ENCODE measurements at places on chromosomes 1 and 21.

DNA sequence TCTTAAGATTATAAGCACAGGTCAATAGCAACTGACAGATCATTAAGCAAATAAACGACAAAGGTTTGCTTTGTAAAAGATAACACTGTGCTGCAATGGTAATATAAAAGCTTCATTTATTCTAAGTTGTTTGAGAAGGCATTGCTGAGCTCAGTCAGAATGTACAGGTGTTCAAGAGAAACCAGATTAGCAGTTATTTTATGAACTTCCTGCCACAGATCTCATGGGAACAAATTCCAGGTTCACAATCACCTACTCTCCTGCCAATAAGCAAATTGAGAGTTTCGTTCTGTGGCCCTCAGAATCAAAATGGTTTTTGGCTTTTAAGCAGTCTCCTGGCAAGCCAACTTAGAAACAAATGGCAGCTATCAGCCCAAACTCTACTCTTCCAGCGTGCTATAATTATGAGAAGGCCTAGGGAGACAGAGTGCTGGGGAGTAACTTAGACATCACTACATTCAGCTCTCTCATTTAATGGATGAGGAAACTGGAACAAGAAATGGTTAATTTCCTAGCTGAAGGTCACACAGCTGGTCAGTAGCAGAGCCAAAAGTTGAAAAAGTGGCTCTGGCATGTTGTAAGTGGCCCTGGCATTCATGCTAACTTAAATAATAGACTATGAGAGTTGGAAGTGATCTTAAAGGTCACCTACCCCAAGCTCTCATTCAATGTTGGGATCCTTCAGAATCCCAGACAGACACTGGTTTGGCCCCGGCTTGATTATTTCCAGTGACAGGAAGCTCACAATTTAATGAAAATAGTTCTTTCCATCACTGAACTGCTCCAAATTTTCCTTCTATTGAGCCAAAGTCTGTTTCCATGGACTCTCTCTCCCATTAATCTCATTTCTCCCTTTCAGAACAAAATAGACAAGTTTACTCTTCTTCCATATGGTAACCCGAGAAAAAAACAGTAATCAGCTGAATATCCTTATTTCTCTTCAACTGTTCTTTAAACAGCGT is 82.6 kb upstream of the EDEM3 start:
- no peak for DNase-seq

GRCh38 chr21:25298512-25299491 is 308.5 kb downstream of the MRPL39 start:
- DNase-seq: no peak

GRCh38 chr1:215900684-215901083 is 333.6 kb downstream of the KCTD3 start:
- no peak for DNase-seq

GRCh38 chr1:110150330-110151174 is at the start of gene SLC6A17:
Gene SLC6A17 (plus strand): TSS chr1:110150494. CDS start chr1:110166930, 16,436 bp downstream.
- DNase-seq: no peak

DNA sequence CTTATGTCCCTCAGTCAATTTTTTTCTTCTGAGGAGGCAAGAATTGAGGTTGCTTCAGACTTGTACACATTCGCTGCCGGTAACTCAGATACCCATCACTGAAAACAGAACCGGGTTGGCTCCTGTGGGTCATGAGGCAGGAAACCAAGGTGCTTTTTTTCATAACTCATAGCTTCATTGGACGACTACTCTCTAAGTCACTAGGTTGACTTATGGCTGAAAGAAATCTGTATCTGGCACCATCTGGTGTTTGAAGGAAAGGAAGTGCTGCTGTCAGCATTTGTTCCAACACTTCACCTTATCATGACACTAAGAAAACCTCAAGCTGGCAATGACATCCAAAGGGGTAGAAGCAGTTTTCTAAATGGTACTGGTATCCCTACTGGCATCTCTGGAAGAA is 82.3 kb downstream of the TBX19 start:
- peak; percentile 8 for DNase-seq

DNA sequence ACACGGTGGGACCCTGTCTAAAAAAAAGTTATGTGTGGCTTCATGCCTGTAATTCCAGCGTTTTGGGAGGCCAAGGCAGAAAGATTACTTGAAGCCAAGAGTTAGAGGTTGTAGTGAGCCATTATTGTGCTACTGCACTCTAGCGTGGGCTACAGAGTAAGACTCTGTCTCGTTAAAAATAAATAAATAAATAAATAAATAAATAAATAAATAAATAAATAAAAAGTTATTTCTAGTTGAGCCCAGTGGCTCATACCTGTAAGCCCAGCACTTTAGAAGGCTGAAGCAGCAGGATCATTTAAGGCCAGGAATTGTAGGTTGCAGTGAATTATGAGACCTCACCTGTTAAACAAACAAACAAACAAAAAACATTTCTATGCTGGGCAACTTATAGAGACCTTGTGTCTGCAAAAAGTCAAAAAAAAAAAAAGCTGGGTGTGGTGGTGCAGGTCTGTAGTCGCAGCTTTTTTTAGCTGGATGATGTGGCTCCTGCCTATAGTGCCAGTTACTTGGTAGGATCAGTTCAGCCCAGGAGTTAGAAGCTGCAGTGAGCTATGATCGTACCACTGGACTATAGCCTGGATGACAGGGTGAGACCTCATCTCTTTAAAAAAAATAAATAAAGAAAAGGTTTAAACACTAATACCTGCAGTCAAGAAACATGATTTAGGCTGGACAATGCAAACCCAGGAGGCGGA is 25.6 kb downstream of the GON4L start:
- DNase-seq: no peak

- DNase-seq: no peak
These were observed 49.1 kb upstream of the IFNLR1 start for GRCh38 chr1:24235921-24236788.

GRCh38 chr1:226223786-226224244 is 351 bp downstream of the MIXL1 start:
- DNase-seq: no peak

GRCh38 chr1:246215510-246215903 is 291.6 kb downstream of the SMYD3 start:
- no peak for DNase-seq

DNA sequence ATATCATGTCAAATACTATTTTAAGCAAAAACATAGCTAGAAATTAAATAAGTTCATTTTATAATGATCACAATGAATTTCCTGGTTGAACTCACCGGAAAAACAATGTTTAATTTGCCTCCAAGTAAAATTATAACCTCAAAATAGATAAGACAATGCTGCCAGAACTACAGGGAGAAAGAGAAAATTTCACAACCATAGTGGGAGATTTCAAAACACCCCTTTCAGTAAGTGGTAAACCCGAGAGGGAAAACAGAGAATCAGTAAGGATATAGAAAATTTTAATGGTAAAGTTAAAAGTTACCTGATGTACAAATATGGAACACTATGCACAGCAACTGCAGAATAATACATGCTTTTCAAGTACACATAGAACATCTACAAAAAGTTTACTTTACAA is 43.2 kb upstream of the PLA2G4A start:
- no peak for DNase-seq

DNA sequence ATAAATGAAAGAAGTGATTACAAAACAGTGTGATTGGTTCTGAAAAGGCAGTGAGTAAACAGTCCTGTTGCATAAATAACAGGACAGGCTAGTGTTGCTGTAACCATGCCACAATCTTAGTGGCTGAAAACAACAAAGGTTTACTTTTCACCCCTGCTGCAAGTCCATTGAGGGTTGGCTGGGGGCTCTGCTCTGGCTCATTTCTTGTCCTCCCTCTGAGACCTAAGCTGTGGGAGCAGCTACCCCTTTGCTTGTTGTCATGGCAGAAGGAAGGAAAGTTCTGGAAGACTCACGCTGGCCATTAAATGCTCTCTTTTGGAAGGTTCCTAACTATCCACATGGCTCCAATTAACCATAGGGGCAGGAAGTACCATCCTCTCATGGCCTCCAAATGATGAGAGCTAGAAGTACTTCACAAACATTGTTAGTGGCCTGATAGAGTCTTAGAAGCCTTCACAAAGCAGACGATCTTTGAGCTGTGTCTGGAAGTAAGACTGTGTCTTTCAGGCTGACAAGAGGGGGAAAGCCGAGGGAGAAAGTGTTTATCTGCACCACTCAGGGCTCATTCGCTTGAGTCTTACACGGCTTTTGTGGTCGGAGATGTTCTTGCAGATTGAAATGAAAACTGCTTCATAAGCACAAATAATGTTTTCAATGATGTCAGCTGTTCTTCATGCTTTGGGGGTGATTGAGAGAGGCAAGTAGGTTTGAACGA is 11.9 kb downstream of the RCSD1 start:
- no peak for DNase-seq

- no peak for DNase-seq
These were observed 977 bp downstream of the LCA5L start for GRCh38 chr21:39444421-39445180.

DNA sequence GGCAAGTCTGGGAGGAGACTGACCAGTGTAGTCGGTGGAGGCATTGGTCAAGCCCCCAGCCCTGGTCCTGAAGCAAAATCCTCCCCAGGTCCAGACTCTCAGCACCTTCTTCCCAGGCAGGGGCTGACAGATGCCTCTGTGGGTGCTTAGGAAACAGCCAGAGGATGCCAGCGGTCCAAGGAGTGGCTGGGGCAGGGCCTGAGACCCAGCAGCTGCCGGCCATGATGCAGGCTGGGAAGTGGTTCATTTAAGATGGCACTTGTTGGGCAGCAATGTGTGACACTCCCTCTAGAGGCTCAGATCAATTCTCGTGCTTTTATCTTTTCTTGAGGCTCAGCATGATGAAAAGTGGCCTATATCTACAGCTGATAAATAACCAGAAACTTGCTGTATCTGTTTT is 165.0 kb upstream of the VAMP3 start:
- no peak for DNase-seq

DNA sequence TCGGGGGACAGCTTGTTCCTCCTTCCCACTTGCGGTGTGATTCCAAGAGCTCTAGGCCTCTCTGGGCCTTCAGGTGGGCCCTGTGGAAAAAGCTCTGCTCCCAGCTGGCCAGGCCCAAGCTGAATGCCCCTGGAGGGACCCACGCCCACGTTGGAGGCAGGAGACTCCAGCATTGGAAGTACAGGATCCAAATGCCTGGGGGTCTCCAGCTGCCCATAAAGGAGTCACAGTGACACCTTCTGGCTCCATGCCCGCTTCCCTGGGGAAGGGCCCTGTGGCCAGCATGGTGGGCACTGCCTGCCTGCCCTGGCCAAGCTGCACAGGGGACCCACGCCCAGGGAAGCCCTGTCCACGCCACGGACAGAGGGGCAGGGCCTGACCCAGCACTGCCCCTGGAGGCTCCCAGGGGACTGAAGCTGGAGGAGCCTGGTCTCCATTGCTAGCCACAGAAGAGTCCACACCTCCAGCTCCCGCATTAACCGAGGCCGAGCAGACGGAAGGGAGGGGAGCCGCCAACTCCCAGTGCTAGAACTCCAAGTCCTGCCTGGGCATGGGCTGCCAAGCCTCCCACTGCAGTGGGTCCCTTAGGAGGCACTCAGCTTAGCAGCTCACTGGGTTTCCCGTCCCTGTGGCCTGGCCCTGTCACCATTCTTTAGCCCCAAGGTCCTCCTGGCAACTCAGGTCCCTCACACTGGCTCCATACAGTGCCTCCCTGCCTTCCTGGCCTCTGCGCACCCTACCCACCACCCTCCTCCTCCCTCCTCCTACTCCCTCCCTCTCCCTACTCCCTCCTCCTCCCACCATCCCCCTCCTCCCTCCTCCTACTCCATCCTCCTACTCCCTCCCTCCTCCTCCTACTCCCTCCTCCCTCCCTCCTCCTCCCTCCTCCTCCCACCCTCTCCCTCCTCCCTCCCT is 41.9 kb downstream of the WNT9A start:
- no peak for DNase-seq

DNA sequence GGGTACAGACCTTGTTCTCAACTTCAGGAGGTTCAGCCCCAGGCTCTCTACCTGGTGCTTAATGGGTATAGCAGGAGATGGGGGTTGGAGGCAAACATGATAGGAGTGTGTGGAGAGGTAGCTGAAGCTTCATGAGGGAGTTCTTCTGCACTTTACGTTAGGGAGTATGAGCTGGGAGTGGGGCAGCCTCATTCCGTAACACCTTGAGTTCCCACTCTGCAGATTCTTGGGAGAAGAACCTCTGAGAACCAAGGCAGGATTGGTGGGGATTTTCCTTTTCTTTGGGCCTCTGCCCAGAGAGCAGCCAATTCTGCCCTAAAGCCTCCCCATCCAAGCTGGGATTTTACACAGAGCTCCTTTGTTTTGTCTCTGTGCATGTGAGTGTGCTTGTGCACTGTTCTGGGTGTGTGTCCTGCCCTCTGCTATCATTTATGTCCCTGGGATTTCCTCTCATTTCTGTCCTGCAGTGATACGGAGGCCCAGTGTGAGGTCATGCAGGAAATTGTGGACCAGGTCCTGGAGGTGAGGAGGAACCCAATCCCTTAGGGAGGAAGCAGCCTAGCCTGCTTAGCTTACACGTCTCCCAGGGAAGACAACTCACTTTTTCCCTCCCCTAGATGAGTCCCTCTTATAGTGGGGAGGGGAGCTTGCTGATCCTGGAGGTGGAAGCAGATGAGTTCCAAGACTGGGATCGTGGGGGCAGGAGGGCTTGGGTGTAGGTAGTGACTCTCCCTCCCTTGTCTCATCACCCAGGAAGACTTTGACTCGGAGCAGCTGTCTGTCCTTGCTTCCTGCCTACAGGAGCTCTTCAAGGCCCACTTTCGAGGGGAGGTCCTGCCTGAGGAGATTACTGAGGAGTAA is 11.6 kb upstream of the SLC27A3 start:
- DNase-seq: no peak

GRCh38 chr1:54583871-54584270 is 35.8 kb downstream of the ACOT11 start:
- no peak for DNase-seq

GRCh38 chr1:54844564-54844963 is 42.4 kb downstream of the DHCR24 start:
- no peak for DNase-seq

DNA sequence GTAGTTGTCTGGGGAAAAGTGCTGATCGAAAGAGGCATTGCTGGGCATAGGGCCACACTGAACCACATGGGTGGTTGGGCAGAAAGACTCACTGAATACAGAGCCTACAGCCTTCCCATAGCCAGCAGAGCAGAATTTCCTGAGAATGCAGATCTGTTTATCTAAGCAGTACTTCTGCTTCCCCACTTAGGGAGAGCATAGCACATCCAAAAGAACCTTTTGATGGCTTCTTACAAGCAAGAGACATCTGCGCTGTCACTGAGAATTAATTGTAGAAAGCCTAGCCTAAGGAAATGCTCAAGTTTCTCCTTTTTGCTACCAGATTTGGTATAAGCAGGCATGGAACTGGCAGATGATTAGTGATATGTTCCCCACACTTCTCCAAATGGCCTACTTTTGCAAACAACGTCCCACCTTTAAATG is 13.0 kb upstream of the KLHDC8A start:
- DNase-seq: no peak

DNA sequence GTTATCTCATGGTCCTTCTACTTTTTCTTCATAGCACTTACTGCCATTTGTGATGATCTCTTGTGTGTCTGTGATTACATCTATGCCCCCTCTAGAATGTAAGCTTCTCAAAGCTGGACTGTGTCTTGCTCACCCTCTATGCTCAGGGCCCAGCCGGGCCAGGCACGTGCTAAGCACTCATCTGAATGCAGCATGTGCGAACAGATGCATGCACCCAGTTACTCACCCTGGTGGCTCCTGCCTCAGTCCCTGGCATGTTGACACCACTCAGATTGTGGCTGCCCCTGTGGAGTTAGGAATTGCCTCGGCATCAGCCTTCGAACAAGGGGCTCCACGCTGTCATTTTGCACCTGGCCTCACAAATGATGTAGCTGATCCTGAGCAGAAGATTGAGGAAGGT is 19.6 kb upstream of the PABPC4 start:
- DNase-seq: no peak

Measured in T-cell (primary cell).